ENCODE measurements at places on chromosomes 6 and 20.

DNA sequence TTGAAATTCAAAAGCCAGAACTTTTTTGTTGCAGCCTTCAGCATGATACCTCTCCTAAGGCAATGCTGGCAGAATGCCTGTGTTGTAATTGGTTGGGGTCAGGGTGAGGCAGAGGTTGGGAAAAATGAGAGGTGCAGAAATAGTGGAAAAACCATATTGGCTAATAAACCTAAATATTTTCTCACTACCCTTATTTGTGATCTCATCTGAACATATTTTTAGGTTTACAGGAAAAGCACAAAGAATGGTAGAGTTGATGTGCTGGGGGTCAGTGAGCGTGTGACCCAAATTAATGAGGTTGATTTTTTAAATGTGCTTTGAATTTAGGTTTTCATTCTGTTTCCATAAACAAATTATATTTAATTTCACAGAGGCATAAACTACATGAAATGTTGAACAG, 437.3 kb downstream of the HDGFL1 start:
- DNase-seq: no peak

GRCh38 chr20:44208770-44209169, 1.8 kb downstream of the OSER1 start:
- no peak for DNase-seq

DNA sequence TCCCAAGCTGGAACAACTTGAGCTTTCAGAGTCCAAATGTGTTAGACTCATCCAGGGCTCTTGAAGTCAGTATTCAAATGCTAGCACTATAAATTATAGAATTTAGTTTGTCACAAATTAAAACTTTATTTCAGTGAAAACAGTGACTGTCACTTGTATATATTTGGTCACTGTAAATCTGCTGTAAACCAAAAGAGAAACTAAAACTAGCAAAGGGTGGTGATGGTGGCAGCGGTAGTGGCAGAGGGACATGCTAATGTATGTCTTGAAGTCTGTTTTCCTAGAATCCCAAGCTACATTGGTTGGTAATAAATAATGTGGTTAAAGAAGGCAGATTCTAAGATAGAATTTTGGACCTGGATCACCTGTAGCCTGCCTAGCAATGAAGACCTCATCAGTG, 140.4 kb upstream of the CENPW start:
- no peak for DNase-seq

GRCh38 chr6:161522276-161522675, 248.4 kb upstream of the AGPAT4 start:
- DNase-seq: no peak

GRCh38 chr6:105592329-105592728, 189.4 kb upstream of the PREP start:
- no peak for DNase-seq

- DNase-seq: no peak
Observed at GRCh38 chr20:61980647-61981583, 84.8 kb downstream of the TAF4 start.

GRCh38 chr6:154989448-154989847, 5.7 kb upstream of the TIAM2 start:
- DNase-seq: no peak

DNA sequence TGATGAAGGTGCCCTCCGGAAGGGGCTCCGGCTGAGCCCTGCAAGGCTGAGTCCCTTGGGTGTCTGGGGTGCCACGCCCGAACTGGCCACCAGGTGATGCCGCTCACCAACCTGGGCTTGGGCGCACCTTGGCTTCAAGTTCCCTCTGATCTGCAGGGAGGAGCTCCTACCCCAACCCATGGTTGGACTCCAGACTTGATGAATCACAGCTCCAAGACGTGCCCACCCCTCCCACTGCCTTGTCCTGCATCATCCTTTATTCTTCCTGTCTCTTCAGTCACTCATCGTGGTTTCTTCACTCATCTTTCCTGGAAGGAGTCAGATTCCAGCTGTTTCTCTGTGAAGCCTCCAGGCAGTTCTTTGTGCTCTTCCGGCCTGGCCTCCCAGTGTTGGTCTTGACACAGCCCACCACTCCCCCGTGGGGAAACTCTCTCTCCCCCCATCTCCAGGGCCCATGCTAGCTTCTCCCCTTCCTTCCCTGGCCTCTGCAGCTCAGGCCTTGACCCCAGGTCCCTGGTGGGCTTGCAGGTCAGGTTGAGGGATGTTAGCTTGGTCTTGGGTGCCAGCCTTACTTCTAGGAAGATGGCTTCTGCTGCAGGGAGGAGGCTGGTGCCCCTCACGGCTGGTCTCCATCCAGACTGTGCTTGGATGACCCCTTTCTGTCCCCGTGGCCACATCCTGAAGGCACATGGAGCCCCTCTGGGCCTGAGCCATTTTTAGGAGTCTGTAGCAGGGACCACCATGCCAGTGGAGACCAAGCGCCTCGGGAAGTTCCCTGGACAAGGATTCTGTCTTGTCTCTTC, 2.6 kb upstream of the ZBP1 start:
- peak; percentile 21 for DNase-seq

DNA sequence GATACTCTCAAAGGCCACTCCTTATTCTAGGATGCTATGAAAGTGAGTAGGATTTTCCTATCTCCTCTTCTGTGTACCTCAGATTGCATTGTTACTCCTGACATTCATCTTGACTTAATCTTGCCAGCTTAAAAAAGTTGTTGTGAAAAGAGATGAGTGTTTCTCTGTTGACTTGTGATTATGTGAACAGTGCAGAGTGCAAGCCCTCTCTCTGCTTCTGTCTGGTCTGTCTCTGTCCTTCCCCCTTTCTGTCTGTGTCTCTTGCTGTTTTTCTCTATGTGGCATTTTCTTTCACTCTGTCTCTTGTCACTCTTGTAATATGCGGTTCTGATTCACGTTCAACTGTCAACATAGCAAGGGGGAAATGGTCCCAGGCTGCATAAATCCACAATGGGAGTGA, 306.6 kb downstream of the FARS2 start:
- no peak for DNase-seq

DNA sequence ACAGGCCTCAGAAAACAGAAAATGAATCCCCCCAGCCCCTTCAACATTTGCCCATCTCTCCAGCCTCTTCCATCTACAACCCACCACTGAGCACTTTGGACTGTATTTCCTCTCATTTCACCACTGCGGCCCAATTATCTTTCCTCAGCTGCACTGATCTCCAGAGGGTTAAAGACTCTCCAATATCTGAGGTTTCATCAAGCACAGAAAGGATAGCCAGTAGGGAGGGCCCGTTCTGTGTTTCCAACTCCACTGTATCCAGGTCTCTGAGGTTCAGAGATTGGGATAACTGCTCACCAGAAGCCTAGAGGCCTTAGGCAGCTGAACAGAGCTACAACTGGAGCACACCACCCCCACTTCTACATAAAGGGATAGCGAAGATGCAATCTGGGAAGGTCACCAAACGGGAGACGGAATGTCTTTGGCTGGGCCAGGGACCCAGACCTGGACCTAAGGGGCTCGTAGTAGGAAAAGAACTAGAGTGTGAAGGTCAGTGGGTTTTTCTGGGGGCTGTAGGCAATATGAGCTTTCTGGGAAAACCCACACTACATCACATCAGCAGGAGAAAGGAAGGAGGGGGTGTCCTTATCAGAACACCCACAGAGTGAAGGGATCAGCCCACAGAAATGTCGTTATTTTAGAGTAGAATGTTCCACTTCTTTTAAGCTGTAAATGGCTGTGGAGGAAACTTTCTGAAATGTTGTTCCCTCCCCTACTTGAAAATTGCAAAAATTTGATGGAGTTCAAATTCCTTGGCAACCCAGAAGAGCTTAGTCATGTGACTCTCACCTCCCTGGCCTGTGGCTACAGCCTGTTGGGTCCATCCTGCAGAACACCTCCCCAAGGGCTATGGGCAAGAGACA, 7.3 kb downstream of the KCNK5 start:
- DNase-seq: no peak

GRCh38 chr20:56483970-56484369, 15.5 kb downstream of the RTF2 start:
- no peak for DNase-seq

GRCh38 chr6:79467716-79468115, 69.5 kb downstream of the LCA5 start:
- DNase-seq: no peak

DNA sequence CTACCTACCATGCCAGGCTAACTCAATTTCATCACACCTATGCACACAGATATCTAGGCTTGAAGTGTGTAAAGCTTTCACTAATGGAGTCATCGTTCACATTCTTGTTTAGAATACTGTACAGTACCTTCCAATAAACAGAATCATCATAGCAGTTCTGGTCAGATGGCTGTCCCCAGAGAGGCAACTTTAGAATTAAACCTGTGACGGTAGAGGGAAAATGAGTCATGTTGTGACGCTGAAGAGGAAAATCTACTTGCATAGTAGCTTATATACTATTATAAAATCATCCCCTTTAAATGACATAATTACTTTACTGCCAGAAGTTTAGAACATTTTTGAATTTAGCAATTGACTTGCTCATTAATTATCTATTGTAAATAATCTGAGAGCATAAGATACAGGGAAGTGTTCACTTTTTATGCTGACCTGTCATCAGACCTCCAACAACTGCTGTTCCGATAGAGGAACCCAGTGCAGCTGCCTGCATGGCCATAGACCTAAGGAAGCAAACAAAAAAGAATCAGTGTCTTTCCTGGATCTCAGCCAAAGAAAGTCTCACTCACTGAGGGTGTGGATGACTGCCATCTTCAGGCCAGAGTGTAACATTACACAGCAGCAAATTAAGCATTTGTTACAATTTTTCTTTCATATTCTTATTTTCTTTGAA, 29.8 kb downstream of the RHAG start:
- peak; percentile 25 for DNase-seq

GRCh38 chr6:168968228-168968627, 285.4 kb downstream of the THBS2 start:
- DNase-seq: no peak

DNA sequence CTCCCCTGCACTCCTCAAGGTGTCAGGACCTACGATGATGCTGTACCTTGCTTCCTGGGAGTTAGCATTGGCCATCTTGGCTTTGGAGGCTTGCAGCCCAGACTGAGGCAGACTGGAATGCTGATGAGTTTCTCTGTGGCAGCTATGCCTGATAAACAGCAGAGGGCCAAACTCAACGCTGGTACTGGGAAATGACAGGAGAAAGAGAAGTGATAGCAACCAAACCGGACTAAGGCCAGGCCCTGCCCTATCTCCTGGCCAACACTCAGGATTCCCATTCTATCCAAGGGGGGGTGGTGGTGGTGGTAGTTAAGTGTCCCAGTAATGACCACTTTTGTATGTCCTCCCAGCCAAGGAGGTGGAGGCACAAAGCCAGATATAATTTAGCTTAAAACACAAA, 90.0 kb upstream of the DTNBP1 start:
- no peak for DNase-seq

- no peak for DNase-seq
Observed at GRCh38 chr20:45294003-45294368, 12.7 kb upstream of the RBPJL start.

DNA sequence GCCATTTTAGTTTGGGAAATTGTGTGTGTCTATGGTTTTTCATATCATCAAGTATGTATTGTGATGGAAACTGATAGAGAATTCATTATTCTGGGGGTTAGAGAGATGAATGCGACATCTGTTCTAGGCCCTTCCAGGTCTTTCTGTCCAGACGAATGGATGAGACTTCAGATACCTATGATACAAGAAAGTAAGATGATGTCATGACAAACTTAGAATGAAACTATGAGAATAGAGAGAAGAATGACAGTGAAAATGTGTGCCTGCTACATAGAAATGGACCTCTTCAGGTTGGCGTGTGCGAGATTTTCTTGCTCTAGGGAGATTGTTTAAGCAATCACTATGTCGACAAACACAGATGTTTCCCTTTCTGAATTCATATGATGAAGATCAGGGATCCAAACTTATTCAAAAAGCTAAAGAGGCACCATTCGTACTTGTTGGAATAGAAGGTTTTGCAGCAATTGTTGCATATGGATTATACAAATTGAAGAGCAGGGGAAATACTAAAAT, 76.1 kb downstream of the SCAND1 start:
- DNase-seq: no peak

GRCh38 chr6:2353412-2354137, 108.2 kb upstream of the GMDS start:
- DNase-seq: peak; percentile 54

DNA sequence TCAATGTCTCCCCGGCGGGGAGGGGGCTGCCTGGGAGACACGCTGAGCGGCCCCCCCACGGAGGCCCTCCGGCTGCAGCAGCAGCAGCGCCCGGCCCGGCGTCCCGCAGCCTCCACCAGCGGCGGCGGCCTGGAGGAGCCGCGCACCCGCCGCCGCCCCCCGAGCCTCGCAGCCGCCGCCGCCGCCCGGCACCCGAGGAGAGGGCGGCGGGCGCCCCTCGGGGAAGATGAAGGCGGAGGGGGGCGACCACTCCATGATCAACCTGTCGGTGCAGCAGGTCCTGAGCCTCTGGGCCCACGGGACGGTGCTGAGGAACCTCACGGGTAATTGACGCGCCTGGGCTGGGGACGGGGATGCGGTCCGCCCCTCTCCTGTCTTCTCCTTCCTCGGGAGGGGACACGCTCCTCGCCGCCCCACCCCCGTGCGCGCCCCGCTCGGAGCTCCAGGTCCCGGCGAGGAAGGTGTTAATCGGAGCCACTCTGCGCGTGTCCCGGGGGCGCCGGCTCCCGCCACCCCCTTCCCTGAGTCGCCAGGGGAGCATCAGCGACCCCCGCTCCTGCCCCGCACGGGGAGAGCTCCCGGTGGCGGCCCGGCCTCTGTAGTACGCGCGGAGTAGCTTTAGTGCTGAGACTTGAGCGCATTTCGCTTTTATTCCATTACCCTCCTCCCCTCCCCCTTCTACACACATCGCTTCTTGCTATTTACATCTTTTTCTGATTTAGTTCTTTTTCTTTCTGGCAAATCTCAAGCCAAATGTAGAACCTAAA, 686 bp downstream of the TMEM170B start:
- DNase-seq: peak; percentile 28

DNA sequence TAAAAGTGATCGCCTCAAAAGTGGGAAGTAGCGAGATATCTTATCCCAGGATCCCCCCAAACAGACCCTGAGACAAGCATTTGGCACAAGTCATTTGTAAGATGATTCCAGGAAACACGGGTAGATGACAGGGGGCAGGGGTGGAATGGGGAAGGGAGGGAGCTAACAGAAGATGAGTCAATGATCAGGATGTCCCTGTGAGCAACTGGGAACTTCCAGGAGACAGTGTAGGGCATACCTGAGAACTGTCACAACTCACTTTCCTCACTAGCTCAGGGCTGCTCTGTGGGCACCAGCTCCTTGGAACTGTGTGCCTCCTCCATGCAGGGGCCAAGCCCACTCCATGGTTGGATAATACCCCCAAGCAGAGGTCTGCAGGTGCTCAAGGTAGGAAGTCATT, 38.5 kb upstream of the VSX1 start:
- DNase-seq: no peak

DNA sequence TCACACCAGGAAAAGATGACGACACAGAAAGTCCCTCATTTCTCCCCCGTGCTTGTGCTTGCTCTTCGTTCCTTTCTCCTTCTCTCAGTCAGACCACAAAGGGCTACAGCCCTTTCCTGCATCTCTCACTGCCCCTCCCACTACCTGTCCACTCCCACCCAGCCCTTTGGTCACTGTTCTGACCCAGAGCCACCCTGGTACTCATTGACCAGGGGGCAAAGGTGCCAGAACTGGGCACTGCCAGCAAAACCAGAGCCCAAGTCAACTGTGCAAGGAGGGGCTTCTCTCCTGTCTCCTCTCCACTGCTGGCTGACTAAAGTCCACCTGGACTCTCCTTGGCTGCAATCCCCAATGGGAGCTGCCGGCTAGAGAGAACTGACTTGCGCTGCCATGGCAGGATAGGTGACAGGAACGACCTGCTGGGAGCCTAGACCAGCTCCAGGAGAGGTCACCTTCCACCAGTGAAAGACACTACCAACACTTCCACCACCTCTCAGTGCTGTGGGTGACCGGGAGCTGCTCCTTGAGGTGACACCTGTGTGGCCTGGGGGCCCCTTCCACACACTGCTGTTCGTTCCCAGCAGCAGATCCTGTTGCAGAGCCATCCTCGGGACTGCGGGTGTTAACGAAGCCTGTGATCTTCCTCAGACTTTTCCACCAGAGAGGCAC, 32.8 kb downstream of the KCNK17 start:
- no peak for DNase-seq
